ENCODE measurements at places on chromosomes 7 and 10.

GRCh38 chr7:147992698-147993097 lies 597.9 kb upstream of the C7orf33 start:
- H3K4me3 ChIP-seq, result no peak overlapping the region
- DNase-seq, result no peak
- H3K4me1 ChIP-seq, result no peaks in the 10 kb centered on the region
- no peak overlapping the region for H3K27ac ChIP-seq

DNA sequence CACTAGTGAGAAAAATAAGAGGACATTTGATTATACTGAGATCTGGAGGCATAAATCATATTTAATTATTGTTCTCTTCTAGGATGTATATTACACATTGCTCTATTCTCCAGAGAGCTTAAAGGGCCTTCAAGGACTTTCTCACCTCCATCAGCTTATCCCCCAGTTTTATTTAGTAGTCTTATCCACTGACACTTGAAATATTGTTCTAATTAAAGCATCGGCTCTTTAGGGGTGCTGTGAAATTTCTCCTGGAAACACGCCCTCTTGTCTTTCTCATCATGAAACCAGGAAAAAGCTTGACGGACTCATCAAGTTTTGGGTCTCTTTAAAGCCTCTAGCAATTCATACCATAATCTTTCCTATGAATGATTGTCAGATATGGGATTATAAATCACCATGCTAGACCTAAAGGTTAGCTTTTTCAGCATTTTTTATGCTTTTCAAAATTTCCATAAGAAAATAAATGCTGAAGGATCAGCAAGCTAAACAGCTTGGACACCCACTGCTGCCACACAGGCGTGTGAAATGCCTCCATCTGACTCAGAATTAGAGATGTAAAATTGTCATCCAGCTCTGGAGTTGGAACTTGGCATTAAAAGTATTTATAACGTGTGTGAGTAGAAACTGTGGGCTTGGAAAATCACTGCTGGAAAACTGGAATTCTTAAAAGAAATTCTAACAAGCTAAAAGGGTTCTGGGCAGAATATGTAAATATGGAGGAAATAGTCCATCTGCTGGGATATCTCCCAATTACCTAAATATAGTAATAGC lies 216.3 kb downstream of the CHRM2 start:
- no peaks in the 10 kb centered on the region for H3K4me1 ChIP-seq
- H3K36me3 ChIP-seq, result no peaks in the 10 kb centered on the region
- no peak overlapping the region for H3K27ac ChIP-seq

DNA sequence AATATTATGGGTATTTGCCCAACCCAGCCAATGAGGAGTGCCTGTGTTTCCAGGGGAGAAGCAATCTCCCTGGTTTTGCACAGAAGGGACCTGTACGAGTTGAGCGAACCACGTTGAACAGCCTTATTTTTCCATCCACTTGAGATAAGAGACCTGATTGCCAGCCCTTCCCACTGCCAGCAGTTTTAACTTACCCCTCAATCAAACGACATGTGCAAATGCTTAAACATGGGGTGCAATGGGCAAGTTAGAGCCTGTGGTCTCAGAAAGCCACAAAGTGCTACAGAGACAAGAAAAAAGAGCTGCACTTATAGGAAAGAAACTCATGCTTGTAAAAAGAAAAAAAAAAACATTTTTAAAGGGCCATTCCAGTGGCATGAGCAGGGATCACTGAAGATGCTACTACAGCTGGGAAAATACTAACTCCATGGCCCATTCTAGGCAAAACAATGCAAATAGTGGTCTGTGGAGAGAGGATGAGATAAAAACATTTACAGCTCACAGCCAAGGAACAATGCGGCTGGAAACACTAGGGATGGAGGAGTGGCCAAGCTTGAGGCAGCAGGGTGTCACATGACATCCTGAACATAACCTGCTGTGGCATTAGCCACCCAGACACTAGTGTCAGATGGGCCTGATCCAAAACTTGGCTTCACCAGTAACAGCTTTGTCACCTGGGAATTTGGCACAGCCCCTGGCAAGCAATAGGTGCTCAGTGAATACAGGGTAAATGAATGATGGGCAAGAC lies 162.8 kb downstream of the ELMO1 start:
- H3K4me1 ChIP-seq, result peaks cover 14% of the 10 kb centered on the region
- H3K36me3 ChIP-seq, result peaks cover 2% of the 10 kb centered on the region
- no peak overlapping the region for H3K4me3 ChIP-seq
- H3K27me3 ChIP-seq, result no peaks in the 10 kb centered on the region
- H3K27ac ChIP-seq, result no peak overlapping the region

GRCh38 chr7:91759205-91759863 lies 121.2 kb downstream of the MTERF1 start:
- no peak overlapping the region for H3K4me3 ChIP-seq
- H3K36me3 ChIP-seq, result peaks cover 6% of the 10 kb centered on the region

GRCh38 chr7:1402791-1403637 lies 56.3 kb downstream of the MICALL2 start:
- no peak for DNase-seq
- H3K27me3 ChIP-seq, result peaks cover 68% of the 10 kb centered on the region
- no peak overlapping the region for H3K4me3 ChIP-seq
- H3K4me1 ChIP-seq, result peaks cover 4% of the 10 kb centered on the region
- H3K27ac ChIP-seq, result no peak overlapping the region

- peaks cover 50% of the 10 kb centered on the region for H3K27me3 ChIP-seq
- DNase-seq, result no peak
- no peak overlapping the region for H3K4me3 ChIP-seq
- no peaks in the 10 kb centered on the region for H3K4me1 ChIP-seq
These were observed 140.1 kb downstream of the DNAJB6 start for GRCh38 chr7:157476654-157477549.

GRCh38 chr7:98555403-98555802 lies 61.7 kb upstream of the NPTX2 start:
- no peak for DNase-seq
- H3K27ac ChIP-seq, result no peak overlapping the region
- H3K27me3 ChIP-seq, result peaks cover 22% of the 10 kb centered on the region
- no peak overlapping the region for H3K4me3 ChIP-seq

Measured in progenitor cell of endocrine pancreas (in vitro differentiated cells).